Activated CD8-positive, alpha-beta memory T cell treated with anti-CD3 and anti-CD28 coated beads for 1 hour (primary cell): ENCODE measurements at places on chromosomes 7 and 10.

- DNase-seq = no peak
These were observed 28.7 kb downstream of the FAM53B start for GRCh38 chr10:124715439-124715838.

DNA sequence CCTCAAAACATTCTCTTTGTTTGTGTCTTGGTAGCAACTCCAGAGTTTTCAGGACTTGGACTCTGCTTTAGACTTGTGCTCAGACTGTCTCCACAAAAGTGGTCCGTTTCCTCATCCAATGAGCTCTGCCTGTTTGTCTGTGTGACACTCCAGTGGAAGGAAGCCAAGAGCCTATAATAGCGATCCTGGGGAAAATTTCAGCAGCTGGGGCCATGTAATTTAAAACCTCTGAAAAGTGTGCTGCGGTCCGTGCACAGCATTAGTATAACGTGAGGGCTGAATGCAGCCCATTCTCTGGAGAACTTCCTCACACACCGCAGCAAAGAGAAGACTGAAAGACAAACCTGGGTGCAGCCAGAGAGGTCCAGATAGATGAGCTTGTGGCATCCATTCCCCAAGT is at the start of gene LRRC17:
LRRC17 (plus strand) TSS at position 259 of the 400 bp plus-strand sequence. CDS start 20,914 bp downstream, outside the sequence.
- DNase-seq = no peak

DNA sequence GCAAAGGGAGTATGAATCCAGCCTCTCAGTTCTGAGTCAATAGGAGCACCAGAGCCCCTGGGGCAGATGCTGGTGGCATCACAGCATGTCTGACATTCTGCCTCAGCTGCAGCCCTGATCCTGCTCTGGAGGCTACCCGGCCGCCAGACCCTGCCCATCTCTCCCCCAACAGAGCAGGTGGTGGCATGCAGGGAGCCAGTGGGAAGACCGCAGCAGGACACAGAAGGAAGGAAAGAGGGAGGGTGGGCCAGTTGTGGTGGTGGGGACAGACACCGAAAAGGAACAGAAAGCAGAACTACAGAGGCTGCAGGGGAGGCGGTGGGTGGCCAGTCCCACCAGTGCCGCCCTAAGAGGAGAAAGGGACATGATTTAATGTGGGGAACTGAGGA is 35.3 kb downstream of the BLNK start:
- no peak for DNase-seq

GRCh38 chr7:23767514-23767913 is 57.5 kb downstream of the STK31 start:
- DNase-seq = no peak

DNA sequence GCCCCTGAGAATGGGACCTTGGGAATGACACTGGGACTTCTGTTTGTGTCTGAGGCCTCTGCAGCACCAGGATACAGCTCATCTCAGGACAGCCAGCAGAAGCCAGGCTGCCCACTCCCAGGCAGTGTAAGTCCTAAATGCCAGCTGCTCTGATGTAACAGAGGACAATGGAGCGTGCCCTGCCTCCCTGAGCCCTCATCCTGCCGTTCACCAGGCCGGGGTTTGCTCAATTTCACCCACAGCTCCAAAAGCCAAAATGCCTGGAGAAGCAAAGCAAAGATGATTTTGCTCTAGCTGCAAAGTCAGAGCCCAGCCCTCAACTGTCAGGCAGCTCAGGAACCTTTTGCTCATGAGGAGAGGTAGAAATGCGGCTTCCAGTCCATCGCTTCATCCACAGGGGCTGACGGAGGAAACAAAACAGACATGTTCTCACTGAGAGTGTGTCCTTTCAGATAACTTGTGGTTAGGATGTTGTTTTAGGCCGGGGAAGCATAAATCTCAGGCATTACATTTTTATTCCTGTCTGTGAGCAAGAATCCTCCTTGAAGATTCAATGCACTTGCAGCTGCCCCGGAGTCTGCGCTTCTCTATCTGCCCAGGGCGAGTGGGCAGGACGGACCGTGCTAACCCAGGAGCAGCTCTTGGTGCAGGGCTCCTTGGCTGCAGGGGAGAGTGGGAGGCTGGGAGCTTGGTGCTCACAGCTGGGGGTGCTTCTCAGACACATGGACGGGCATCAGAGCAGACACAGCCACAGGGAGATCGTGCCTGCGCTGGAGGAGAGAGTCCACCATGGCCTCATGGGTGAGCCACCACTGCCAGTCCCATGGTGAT is 83.2 kb upstream of the CHST15 start:
- no peak for DNase-seq

DNA sequence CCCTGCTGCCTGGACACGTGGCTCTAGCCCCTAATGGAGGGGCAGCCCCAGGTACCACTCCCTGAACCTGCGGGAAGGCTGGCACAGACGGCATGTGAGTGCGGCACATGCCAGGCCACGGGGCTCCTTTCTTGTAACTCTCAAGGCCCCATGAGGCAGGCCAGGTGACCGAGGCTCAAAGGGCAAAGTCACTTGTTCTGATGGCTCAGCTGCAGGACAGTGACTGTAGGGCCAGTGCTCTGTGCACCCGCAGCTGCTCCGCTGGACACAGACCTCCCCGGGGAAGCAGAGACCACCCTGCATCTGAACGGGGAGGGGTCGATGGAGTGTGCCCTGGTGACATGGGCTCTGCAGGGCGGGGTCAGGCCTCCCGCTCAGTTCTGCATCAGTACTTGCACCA is 55.3 kb downstream of the PTPRE start:
- DNase-seq = no peak

DNA sequence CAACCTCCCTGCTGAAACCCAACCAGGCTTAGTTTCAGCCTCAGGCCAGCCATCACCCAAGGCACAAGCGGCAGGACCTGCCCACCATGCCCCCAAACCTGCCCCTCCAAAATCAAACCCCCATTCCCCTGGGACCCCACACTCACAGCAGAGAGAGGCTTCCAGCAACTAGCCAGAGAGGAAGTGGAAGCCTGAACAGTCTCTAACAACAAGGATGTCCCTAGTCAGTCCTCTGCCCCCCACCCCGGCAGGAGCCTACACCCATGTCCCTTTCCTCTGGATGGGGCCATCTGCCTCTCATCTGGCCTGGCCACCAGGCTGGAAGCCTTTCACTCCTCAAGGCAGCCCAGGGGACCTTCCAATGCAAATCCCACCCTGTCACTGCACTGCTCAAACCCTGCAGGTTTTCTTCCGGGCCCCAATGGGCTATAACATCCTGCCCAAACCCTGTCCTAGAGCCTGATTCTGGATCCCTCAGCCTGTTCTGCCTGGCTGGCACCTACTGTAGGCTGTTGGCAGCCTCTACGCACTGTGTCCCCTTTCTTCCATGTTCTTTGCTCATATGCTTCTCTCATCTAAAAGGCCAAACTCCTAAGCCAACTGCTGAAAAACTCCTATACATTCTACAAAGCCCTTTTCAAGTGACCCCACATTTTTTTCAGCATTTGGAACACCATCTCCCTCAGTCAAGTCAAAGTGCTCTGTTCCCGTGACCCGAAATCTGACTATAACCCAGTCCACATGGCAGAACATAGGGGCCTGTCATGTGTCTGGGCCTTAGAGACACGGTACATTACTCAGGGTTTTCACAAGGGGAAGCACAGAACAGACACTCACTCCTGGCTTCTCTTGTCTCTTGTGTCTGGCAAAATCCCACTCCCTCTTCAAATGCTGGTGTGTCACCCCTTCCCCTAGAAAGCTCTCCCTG is 253.3 kb downstream of the TNS3 start:
- no peak for DNase-seq

- DNase-seq = no peak
These were observed 77.5 kb downstream of the NKX6-2 start for GRCh38 chr10:132708441-132708840.

GRCh38 chr7:68148440-68148839 is 1151.8 kb downstream of the TYW1 start:
- DNase-seq = no peak

DNA sequence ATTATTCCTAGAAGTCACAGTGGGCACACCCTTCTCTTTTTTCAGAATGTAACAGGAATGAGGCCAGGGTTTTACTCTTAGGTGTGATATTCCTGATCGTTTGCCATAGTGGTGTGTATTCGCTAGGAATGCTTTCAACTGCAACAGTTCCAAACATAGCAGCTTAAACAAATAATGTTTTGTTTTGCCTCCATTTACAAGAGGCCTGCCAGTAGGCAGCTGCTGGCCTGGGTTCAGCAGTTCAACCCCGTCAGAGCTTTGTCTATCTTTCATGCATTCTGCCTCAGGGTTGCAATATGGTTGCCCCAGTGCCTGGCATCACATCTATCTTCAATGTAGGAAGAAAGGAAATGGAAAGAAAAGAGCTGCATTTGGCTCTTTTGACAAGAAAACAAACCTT is 21.7 kb upstream of the RET start:
- DNase-seq = no peak

- no peak for DNase-seq
These were observed 152.0 kb downstream of the MACC1 start for GRCh38 chr7:20064974-20065862.

DNA sequence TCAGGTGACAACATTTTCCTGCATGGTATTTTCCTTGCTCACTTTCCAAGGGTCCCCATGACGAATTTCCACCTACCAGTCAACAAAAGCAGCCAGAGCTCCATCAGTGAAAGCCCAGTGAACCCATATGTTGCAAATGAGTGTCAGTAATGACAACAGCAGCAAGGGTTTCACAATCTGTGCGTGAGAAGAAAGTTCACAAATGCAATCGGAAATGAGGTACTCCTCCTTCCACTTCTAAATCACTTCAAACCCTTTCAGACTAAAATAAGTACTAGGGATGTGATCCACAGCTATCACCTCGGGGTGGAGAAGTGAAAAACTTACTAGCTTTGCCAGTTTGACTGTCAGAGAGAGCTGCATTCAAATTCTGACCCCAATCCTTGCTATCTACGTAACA is 55.6 kb upstream of the BET1 start:
- DNase-seq = no peak

DNA sequence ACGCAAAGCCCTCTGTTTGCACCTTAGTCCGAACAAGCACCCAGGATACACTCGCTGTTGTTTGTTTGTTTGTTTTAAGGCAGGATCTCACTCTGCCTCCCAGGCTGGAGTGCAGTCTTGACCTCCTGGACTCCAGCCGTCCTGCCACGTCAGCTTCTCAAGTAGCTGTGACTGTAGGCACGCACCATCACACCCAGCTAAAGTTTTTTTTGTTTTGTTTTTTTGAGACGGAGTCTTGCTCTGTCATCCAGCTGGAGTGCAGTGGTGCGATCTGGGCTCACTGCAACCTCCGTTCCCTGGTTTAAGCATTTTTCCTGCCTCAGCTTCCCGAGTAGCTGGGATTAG is 76.8 kb downstream of the CTBP2 start:
- no peak for DNase-seq

DNA sequence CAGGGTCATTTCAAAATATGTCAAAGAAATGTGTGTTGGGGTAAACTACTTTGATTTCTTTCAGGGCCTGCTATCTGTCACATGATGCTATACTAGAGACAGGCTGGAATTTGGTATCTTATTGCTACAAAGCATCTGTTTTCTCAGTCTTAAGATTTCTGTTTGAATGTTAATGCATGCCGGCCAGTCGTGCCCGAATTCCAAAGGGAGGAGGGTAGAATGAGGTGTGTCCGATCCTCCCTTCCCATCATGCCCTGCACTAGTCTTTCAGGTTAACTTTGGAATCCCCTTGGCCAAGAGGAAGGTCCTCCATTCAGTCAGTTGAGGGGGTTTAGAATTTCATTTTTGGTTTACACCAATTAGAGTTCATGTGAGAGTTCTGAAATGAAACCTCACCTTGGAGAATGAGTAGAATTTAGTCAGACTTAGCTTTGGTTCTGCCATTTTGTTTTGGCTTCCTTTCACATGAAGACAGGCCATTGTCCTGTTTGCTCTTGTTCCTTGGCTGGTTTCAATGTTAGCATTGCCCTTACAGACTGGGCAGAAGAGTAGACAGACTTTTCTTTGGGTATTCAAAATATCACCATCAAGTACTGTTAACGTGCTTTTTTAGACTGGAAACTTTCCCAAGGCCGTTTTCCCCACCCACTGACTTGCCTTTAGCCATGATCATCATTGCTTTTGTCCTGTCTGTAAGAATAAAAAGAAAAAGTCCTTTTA is 95.8 kb downstream of the CAMK1D start:
- no peak for DNase-seq

- no peak for DNase-seq
These were observed 13.7 kb downstream of the AHCYL2 start for GRCh38 chr7:129238546-129238945.

DNA sequence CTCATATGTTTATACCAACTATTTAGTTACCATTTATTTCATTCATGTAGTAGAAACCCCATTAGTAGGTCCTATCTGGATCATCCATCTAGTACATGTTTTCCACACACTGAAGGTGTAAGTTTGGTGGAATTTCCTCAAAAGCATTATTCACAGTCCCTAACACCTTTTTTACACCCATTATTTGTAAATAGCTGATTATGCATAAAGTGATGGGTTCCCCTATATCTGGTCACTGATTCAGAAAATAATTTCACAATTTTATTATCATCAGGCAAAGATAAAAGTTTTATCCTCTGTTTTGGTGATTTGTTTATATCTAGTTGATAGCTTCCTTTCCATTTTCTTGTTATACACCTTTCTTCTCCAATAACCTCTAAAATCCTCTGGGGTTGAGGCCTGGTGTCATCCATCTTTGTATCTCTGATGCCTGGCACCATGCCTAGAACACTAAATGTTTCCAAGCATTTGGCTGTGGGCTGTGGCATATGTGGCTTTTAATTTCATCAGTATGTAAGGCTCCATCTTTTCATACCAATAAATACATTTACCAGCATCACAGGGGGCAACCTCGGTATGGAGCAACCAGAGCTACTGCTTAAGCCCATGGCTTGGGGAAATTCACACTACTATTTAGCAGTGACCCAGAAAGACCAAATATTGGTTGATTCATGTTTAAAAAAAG is 1089.5 kb upstream of the LRRN3 start:
- DNase-seq = no peak

DNA sequence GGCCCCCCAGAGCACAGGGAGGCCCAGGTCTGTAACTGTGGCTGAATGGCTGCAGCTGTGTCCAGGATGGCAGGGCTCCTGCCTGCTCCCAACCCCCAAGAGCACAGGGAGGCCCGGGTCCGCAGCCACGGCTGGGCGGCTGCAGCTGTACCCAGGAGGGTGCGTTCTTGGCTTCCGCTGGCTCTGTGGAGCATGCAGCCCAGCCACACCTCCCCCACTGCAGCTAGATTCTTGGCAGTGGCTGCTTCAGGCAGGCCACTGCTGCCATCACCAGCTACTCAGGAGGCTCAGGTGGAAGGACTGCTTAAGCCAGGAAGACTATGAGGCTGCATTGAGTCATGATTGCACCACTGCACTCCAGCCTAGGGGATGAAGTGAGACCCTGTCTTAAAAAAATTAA is 27.9 kb downstream of the C7orf25 start:
- no peak for DNase-seq

- no peak for DNase-seq
These were observed 15.5 kb downstream of the ACBD5 start for GRCh38 chr10:27225011-27225590.

GRCh38 chr7:26198781-26199169 is 1.8 kb downstream of the HNRNPA2B1 start:
- DNase-seq = no peak

- no peak for DNase-seq
These were observed 564.6 kb downstream of the GALNT17 start for GRCh38 chr7:71696511-71696910.

- DNase-seq = no peak
These were observed 6.1 kb downstream of the MSMB start for GRCh38 chr10:46040004-46040403.
